Esophagus squamous epithelium (tissue), 5 donors: ENCODE measurements at places on chromosomes 12 and 14.

- DNase-seq, result no peak
These were observed 9.0 kb downstream of the FRMD6 start for GRCh38 chr14:51660741-51661140.

DNA sequence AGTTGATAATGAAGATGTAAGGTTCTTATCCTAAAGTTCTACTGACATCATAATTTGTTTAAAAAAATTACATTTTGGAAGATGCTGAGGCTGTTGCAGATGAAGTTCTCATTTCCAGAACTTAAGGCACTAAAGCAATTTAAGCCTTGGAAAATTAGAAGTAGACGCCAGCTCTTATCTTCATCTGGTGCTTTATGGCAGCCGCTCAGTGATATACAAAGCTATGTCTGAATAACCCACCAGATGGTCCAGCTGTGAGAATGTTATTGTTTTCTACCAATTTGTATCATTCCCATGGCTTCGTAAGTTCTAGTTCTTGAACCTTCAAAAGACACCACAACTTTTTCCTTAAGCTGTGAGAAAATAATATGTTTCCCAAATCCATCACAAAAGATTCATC lies 212.1 kb upstream of the ARID2 start:
- DNase-seq, result no peak

DNA sequence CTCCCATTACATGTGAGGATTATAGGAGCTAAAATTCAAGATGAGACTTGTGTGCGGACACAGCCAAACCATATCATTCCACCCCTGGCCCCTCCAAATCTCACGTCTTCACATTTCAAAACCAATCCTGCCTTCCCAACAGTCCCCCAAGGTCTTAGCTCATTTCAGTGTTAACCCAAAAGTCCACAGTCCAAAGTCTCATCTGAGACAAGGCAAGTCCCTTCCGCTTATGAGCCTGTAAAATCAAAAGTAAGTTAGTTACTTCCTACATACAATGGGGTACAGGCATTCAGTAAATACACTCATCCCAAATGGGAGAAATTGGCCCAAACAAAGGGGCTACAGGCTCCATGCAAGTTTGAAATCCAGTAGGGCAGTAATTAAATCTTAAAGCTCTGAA lies 76.1 kb downstream of the CRADD start:
- DNase-seq, result no peak

GRCh38 chr14:52350445-52350844 lies 36.3 kb downstream of the PTGER2 start:
- DNase-seq, result no peak

- DNase-seq, result no peak
These were observed 183.8 kb downstream of the DAD1 start for GRCh38 chr14:22405201-22405600.

- no peak for DNase-seq
These were observed 199.7 kb downstream of the ANO2 start for GRCh38 chr12:5745251-5745888.

- no peak for DNase-seq
These were observed 149.2 kb downstream of the DYRK2 start for GRCh38 chr12:67797753-67798152.

GRCh38 chr12:83172441-83172840 lies 485.7 kb downstream of the TMTC2 start:
- DNase-seq, result no peak

- no peak for DNase-seq
These were observed 624.4 kb downstream of the KCNH5 start for GRCh38 chr14:62420847-62421246.

DNA sequence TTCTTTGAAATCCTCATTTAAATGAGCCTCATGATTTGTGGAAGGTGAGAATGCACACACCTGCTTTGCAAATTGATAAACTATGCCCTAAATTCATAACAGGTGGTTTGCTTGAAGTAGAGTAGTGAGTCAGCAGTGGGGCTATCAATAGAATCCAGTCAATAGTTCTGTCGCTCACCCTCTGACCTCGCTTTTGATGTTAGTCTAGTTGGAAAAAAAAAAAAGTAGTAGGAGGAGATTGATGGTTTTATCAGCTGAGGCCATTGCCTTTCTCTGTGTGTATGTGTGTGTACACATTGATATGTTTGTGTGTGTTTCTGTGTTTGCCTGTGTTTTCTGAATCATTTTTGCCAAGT lies 267.3 kb downstream of the SNAPC1 start:
- DNase-seq, result no peak

GRCh38 chr12:90621927-90622326 lies 333.0 kb downstream of the CCER1 start:
- no peak for DNase-seq

DNA sequence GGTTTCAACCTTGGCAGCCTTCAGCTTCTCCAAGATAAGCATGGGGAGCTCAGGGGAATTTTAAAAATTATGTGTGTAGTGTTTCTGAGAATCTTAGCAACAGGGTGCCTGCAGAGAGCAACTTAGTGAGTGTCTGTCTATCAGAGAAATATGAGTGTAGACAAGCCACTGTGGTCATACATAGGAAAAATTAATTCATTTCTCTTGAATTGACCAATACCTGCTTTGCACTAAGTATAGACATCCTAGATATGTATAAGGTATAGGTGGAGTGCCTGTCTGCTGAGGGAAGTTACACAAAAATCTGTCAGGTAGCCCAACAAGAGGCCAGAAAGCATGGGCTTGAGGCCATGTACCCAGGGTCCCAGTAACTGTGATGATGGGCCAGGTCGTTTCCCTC lies 20.7 kb downstream of the HELB start:
- no peak for DNase-seq

DNA sequence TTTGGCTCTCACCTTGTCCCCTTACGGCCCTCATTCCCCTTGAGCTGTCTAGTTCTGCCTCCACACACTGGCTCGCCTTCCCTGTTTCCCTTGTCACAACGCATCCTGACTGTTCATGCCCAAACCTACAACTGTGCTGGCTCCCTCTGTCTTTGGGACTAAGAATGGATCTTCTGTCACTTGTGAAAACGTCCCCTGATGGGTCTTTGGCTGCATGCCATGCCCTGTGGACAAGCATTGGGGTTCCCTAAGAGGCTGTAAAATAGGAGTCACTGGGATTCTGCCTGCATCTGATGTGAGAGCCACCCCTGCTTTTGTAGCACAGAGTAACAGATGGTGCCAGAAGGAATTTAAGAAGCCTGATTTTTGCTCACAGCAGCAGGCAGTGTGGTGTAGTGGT lies 285.3 kb upstream of the CRY1 start:
- DNase-seq, result no peak

GRCh38 chr12:11763760-11764520 lies 114.5 kb downstream of the ETV6 start:
- no peak for DNase-seq

GRCh38 chr12:111451232-111451631 lies 45.5 kb downstream of the SH2B3 start:
- no peak for DNase-seq
